ENCODE measurements at places on chromosomes 6 and 20.

- no peak for DNase-seq
These were observed 358.4 kb downstream of the BTBD3 start for GRCh38 chr20:12276011-12276673.

DNA sequence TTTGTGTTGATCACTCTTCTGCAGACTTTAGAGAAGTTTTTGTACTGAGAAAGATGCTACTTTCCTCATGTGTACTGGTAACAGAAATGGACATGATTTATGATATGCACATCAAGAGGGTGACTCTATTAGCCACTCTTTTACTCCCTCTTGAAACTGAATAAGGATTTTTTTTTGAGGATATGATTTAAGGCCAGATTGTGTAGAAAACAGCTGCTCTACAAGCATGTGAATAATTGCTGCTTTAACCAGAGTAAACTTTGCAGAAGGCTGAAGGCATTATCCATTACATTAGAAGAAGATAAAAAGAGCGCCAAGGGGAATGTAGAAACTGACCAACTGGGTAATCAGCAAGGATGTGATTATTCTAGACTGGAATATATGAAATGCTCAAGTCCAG lies 276.2 kb upstream of the MAP3K7 start:
- no peak for DNase-seq

DNA sequence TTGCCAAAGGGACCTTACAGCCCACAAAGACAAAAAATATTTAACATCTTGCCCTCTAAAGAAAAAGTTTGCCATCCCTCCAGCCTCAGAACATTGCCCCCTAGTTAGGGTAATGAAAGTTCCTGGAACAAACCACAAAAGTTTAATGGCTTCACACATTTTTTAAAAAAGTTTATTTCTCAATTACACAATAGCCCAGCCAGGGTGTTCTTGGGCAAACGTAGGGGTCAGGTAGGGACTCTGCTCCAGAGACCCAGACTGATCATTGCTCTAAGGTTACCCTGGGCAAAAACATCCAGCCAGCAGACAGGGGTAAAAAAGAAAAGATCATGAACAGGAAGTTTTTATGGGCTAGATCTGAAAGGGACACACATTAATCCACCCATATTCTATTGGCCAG lies 4.5 kb upstream of the ISM1 start:
- DNase-seq = no peak

DNA sequence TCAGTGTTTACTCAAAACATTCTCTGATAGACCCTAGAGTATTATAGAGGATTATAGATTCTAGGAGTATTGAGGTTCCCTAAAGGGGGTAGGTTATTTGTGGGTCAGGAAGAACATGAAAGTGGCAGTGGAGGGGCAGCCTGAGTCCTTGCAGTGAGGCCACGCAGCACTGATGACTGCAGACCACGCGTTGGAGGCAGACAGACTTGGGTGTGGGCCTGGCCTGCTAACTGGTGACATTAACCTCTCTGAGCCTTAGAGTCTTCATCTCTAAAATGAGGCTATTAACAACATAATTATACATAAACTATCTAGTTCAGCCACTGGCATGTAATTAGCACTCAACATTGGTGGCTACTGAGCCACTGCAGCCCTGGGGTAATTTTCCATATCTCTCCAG lies 16.1 kb downstream of the MTCL3 start:
- DNase-seq = no peak

GRCh38 chr6:26183581-26184366 lies 96.5 kb downstream of the HFE start:
- DNase-seq = no peak

DNA sequence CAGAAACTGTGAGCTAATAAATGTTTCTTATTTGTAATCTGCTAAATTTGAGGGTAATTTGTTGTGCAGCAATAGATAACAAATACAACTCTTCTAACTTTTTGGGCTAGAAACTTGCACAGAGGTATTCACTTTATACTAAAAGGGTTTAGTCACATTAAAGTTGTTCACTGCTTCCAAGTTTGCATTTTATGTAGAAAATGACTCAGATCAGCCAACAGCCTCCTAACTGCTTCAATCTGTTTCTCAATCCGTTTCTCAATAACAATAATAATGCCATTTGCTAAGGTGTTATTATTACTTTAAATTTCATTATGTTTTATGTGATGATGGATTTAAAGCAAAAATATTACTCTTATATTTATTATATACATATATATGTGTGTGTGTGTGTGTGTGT lies 213.9 kb downstream of the CENPW start:
- no peak for DNase-seq

DNA sequence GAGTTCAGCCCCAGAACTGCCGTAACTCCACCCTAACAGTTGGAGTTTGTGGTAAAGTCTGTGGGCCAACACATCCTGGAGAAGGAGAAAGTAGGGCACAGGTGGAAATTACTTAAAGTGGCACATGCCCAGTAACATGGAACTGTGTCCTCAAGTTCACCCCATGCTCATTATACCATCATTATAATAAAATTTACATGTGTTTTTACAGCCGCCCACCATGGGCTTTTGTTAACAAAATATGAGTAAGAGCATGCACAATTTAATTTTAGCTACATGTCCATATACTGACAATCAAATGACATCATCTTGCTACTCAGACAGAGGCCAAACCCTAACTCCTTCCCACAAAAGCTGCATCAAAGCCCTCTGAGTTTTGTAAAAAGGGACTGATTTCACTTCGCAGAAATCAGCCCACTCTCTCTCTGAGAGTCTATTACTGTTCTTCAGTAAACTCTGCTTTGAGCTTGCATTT lies 17.3 kb upstream of the ELOVL4 start:
- no peak for DNase-seq

GRCh38 chr6:12385316-12385715 lies 95.2 kb downstream of the EDN1 start:
- DNase-seq = no peak

DNA sequence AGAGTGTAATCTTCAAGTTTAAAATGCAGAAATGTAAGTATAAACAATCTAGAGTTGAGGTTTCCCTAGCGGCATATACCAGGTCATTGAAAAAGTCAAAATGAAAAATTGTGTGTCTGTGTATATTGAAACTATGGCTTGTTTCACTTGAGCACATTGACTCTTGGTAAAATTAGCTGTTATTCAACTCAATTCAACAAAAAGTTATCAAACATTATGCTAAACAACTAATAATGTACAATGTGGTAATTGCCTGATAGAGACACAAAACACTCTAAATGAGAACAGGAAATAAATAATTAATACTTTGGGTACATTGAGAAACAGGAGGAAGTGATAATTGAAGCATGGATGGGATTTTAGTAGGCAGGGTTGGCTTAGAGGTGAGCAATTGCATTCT lies 444.8 kb downstream of the CDKAL1 start:
- no peak for DNase-seq

DNA sequence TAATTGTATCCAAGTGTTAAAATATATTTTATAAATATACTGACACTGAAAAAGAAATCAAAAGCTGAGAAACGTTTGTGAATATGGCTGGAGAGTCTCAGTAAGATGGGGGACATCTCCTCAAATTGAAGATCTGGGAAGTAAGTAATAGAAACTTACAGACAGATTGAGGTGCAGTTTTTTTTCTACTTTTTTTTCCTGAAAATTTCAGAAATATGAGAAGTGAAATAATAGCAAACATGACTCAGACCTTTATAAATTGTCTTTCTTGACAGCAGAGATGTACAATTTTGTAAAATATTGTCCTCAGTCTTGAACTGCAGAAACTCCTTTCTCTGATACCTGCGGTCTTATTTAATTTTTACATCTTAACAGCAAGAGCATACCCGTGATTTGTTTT lies 347.1 kb downstream of the UTRN start:
- DNase-seq = no peak

GRCh38 chr6:42378536-42378935 lies 73.2 kb downstream of the TRERF1 start:
- DNase-seq = no peak

DNA sequence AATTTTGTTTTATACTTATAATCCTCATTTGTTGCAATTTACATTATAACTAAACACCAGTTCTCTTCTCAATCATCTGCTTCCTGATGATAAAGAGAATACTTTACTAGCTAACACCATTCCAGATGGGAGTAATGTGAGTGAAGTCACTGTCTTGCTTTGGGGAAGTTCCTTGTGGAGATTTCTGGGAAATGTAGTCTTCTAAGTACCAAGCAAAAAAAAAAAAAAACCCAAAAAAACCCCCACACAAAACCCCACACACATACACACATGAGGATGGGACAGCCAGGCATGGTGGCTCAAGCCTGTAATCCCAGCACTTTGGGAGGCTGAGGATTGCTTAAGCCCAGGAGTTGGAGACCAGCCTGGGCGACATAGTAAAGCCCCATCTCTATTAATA lies 2.2 kb upstream of the SNPH start:
- DNase-seq = no peak

DNA sequence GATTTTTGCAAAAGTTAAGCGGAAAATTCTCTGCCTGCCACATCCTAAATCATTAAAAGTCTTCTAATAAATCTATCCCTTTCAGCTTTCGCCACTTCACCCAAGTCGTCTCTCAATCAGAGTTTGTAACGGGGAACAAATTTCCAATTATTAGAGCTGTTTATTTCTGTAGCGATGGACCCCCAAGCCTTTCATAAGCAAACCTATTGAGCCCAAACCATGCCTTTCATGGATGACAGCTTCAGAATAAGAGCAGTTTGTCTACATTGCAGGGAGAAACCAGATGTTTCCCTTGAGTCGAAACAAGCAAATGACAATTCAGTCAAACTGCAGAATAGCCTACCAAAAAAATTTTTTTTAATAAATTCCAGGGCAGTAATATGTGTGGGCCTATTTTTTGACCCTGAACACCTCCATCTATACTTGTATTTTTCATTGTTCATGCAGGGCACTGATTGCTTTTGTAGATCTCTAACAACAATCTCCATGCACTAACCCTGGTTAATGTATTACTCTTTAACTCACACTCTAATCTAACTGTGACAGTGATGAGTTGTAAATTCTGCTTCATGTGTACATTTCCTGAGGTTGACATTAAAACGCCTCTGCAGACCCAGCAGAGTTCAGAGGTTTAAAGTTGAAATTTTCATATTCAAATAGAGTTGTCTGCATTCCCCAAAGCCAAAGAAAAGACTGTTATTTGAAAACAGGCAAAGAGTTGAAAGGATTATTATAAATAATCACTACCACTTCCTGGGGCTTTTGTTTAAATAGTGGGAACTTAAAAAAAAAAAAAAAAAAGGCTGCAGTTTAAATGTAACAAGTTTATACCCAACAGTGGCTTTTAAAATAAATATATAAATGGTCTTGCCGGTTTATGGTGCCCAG lies 64.5 kb downstream of the ATP9A start:
- DNase-seq = no peak

DNA sequence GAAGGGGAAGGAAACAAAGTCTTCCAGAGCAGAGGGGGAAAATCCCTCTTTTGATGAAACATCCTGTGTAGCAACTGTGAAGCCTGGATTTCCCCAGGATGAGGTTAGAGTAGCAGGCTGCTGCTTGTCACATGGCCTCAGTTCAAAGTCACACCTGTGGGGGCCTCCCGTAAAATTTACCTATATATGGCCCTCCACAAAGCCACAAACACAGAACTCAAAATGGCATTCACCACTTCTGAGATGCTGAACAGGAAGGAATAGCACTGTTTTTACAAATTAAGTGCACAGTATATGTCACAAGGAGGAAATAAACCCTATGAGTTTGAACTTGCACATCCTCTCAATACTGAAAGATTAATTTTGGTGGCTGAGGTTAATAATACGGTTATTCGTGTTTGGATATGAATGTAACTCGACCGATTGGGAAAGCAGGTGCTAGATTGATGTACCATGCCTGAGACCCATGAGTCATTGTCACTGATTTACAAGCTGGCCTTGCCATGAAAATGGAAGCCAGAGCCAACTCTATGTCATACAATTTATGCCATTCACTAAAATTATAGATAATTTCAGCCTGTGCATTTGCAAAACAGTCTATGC lies 70.6 kb downstream of the SGK1 start:
- no peak for DNase-seq

GRCh38 chr6:135230711-135231468 lies 49.8 kb downstream of the MYB start:
- DNase-seq = no peak

- no peak for DNase-seq
These were observed 289.4 kb downstream of the THBS2 start for GRCh38 chr6:168964138-168964835.

DNA sequence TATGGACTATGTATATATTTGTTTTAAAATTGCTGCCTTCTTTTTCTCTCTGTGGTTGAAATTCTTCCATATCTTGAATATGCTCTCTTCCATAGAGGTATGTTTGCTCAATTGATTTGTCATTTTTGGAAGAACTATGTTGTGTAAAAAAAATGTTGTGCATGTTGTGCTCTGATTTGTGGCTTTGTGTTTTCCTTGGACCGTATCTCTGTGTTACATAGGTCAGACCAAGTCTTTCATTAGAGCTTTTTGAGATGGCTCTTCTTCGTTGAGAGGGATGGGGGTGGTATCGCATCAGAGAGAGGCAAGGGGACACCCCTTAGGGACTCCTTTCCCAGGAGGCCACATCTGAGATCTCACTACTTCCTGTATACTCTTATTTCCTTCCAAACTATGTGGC lies 43.8 kb downstream of the TMEM244 start:
- no peak for DNase-seq

DNA sequence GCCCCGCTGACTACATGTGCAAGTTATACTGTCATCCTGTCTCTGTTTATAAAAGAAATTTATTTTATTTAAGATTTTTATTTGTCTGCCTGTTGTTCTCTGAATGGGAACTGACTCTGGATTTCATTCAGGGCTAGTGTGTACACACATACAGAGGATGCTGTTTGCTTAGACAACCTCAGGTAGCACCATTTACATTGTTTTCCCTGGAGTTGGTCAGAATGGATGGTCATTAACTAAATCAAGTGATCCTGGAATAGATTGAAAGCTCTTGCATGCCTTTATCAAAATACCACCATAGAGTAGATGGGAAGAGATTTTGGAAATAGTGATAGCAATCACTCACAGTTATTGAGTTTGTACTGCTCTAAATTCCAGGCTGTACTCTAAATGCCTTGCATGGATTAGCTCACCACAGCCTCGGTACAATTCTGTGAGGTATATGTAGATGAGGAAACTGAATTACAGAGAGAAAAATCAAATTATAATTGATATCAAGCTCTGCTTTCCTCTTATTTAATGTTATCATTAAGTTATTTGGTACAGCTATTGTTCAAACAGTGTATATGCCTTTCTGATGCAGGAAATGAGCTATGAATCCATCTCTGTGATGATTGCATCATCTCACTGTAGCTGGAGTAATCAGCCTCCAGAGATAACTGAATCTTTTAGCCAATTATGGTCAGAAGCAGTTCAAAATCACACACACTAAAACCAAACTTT lies 51.9 kb downstream of the RNF217 start:
- no peak for DNase-seq
